ENCODE measurements at places on chromosomes 3 and 15. TPM values are rescaled to one million over a fixed set of nuclear protein-coding genes. Genes with fewer than 3 reads are reported as not detected.

Gene SLC22A13
- not detected for total RNA-seq

Gene TYRO3
- total RNA-seq, result 3.3 TPM

Gene KNG1
- total RNA-seq, result 0.14 TPM

Gene IQCF5
- total RNA-seq, result not detected

Gene STAB1
- total RNA-seq, result 67.2 TPM

Gene SLC35G2
- 2.6 TPM for total RNA-seq

Gene MINAR1
- 0.05 TPM for total RNA-seq

Gene FBXW12
- total RNA-seq, result not detected

Gene SPTSSB
- 0.25 TPM for total RNA-seq

Gene ROPN1B
- total RNA-seq, result 4.0 TPM

Gene NUSAP1
- 2.6 TPM for total RNA-seq

Gene OR4M2
- total RNA-seq, result not detected

Gene SLC28A2
- total RNA-seq, result not detected
